Activated CD4-positive, alpha-beta memory T cell treated with anti-CD3 and anti-CD28 coated beads for 36 hours (primary cell): ENCODE measurements at places on chromosomes 12 and 14. TPM values are rescaled to one million over a fixed set of nuclear protein-coding genes. Genes with fewer than 3 reads are reported as not detected.
A peak's percentile ranks its signal among the peaks of the same experiment; 100 is the strongest.

DNA sequence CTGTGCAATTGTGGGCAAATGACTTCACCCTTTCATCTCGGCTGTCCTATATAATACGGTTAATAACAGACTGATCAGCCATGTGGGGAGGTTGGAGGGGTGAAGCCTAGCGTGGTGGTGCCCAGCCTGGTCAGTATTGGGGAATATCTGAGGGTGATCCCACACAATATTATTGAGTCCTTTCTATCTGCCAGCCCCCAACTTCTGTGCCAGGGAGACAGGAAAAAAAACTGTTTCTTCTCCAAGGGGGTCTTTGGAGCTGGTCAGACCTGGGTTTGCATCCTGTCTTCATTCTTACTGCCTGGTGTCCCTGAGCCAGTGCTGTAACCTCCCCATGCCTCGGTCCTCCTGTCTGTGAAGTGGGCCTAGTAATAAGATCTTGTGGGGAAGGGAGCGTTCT lies 6.5 kb downstream of the CYP46A1 start:
- no peaks in the 10 kb centered on the region for H3K36me3 ChIP-seq
- H3K27ac ChIP-seq = no peak overlapping the region
- peaks cover 5% of the 10 kb centered on the region for H3K4me1 ChIP-seq
- H3K4me3 ChIP-seq = no peak overlapping the region

DNA sequence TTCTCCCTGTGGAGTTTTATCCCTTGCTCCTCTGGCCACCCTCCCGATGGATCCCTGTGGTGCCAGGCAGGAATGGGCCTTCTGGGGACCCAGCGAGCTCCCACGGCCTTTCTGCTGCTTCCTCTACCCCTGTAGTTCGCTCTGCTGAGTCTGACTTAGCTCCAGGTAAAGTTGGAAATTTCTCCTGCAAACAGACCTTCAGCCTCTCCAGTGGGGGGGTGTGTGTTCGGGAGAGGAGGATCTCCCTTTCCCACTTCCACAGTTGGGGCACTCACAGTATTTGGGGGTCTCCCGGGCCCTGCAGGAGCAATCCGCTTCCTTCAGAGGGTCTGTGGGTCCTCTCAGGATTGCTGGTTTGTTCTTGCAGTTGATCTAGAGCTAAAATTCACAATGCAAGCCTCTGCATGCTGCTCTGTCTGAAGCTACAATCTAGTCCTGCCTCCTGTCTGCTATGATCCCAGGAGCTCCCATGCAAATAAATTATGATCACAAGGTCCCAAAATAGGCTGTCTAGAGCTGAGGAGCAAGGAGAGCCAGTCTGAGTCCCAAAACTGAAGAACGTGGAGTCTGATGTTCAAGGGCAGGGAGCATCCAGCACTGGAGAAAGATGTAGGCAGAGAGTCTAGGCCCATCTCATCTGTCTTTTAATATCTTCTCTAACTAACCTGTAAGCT lies 18.3 kb downstream of the MTRFR start:
- no peaks in the 10 kb centered on the region for H3K27me3 ChIP-seq
- H3K4me3 ChIP-seq = no peak overlapping the region
- DNase-seq = no peak
- peaks cover 45% of the 10 kb centered on the region for H3K36me3 ChIP-seq

GRCh38 chr14:33737446-33737845 lies 213.4 kb downstream of the EGLN3 start:
- no peaks in the 10 kb centered on the region for H3K27me3 ChIP-seq
- H3K4me1 ChIP-seq = peaks cover 5% of the 10 kb centered on the region

- peak; percentile 65 for DNase-seq
- H3K4me3 ChIP-seq = peak overlapping the region; percentile 18
- H3K36me3 ChIP-seq = peaks cover 25% of the 10 kb centered on the region
- H3K4me1 ChIP-seq = peaks cover 22% of the 10 kb centered on the region
- H3K27ac ChIP-seq = peak overlapping the region; percentile 95
These were observed 18.6 kb downstream of the PSMC1 start for GRCh38 chr14:90274808-90275457.

GRCh38 chr12:47033789-47034555 lies 45.4 kb upstream of the PCED1B start:
- H3K27ac ChIP-seq = no peak overlapping the region
- H3K4me3 ChIP-seq = no peak overlapping the region

GRCh38 chr12:113232840-113233585 lies 11.7 kb downstream of the TPCN1 start:
- H3K27me3 ChIP-seq = no peaks in the 10 kb centered on the region
- DNase-seq = peak; percentile 77
- peak overlapping the region; percentile 43 for H3K4me3 ChIP-seq
- peak overlapping the region; percentile 75 for H3K27ac ChIP-seq

DNA sequence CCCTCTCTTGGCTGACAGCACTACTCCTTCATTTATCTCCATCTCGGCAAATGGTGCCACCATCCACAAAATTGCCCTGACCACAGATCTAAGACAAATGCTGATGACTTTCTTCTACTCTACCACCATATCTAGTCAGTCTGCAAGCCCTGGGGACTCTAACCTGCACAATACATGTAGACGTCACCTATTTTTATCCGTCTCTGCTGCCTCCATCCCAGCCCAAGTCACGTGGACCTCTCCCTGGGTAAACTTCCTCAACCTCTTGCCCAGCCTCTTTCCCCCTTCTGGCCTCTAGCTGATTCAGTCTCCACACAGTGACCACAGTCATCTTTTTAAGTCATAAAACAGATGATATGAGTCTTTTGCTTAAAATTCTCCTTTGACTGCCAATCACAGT lies 1203.0 kb downstream of the AACS start:
- no peaks in the 10 kb centered on the region for H3K36me3 ChIP-seq
- no peak for DNase-seq
- no peak overlapping the region for H3K27ac ChIP-seq
- no peak overlapping the region for H3K4me3 ChIP-seq

DNA sequence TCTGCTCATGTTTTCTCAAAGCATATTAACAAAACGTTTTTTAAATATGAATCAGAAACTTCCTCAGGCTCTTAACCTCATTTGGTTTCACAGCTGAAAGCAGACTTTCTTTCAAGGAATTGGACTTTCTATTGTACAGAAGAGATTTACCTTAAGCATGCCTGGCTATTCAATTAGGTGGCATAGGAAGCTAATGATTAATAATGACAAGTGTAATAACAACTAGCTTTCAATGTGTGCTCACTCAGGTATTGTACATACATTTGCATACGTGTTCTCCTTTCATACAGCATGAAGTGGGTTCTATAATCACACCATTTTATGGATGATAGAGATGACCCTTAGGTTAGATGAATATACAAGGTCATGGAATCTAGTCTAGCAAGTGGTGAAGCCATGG lies 115.7 kb downstream of the ANO6 start:
- H3K36me3 ChIP-seq = peaks cover 13% of the 10 kb centered on the region
- H3K27me3 ChIP-seq = no peaks in the 10 kb centered on the region
- H3K27ac ChIP-seq = no peak overlapping the region
- H3K4me3 ChIP-seq = no peak overlapping the region
- no peak for DNase-seq

GRCh38 chr14:34348592-34348991 lies 113.4 kb downstream of the SPTSSA start:
- H3K4me1 ChIP-seq = no peaks in the 10 kb centered on the region
- no peak overlapping the region for H3K4me3 ChIP-seq
- H3K27me3 ChIP-seq = no peaks in the 10 kb centered on the region

DNA sequence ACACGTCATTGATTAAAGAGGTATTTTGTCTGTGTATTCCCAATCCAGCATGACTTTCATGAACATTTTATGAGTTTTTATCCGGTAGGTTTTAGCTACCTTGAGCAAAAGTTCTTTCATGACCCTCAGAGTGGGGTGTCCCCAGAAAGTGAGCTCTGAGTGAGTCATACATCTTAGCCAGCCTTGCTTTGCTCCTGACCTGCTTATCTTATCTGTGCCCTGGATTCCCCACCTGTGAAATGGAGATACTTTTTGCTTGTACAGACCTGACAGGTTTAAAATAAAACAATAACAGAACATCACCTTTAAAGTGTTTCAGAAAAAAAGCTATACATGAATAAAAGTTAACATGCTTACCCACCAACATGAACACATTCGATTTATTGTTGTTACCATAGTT lies 202.8 kb upstream of the SOX5 start:
- H3K27me3 ChIP-seq = peaks cover 2% of the 10 kb centered on the region
- DNase-seq = no peak
- H3K36me3 ChIP-seq = no peaks in the 10 kb centered on the region
- H3K27ac ChIP-seq = no peak overlapping the region

DNA sequence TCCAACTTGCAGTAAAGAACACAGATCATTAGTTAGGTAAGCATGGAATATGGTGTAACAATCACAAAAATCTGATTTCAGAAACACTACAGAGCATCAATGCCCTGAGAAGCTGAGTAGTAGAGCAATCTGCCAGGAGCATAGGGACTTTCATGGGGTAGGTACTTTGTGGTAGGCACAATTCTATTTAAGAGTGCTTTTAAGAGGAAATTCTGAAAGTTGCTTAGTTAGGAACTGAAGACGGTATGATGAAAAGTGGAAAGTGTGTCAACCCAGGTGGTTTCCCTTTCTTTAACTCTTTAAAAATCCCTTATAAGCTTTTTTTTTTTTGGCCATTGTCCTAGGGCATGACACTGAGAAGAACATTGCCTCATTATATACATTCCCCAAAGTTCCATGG lies 535.7 kb upstream of the FBXO33 start:
- H3K27ac ChIP-seq = no peak overlapping the region
- no peaks in the 10 kb centered on the region for H3K36me3 ChIP-seq
- no peak overlapping the region for H3K4me3 ChIP-seq
- H3K4me1 ChIP-seq = no peaks in the 10 kb centered on the region

- H3K36me3 ChIP-seq = no peaks in the 10 kb centered on the region
- H3K4me1 ChIP-seq = no peaks in the 10 kb centered on the region
- H3K27me3 ChIP-seq = peaks cover 11% of the 10 kb centered on the region
- H3K27ac ChIP-seq = no peak overlapping the region
These were observed 54.4 kb downstream of the GALNT16 start for GRCh38 chr14:69314327-69314726.

- H3K4me3 ChIP-seq = no peak overlapping the region
- H3K36me3 ChIP-seq = no peaks in the 10 kb centered on the region
- DNase-seq = no peak
- H3K4me1 ChIP-seq = no peaks in the 10 kb centered on the region
- H3K27ac ChIP-seq = no peak overlapping the region
These were observed 162.9 kb downstream of the KSR2 start for GRCh38 chr12:117805865-117806264.

DNA sequence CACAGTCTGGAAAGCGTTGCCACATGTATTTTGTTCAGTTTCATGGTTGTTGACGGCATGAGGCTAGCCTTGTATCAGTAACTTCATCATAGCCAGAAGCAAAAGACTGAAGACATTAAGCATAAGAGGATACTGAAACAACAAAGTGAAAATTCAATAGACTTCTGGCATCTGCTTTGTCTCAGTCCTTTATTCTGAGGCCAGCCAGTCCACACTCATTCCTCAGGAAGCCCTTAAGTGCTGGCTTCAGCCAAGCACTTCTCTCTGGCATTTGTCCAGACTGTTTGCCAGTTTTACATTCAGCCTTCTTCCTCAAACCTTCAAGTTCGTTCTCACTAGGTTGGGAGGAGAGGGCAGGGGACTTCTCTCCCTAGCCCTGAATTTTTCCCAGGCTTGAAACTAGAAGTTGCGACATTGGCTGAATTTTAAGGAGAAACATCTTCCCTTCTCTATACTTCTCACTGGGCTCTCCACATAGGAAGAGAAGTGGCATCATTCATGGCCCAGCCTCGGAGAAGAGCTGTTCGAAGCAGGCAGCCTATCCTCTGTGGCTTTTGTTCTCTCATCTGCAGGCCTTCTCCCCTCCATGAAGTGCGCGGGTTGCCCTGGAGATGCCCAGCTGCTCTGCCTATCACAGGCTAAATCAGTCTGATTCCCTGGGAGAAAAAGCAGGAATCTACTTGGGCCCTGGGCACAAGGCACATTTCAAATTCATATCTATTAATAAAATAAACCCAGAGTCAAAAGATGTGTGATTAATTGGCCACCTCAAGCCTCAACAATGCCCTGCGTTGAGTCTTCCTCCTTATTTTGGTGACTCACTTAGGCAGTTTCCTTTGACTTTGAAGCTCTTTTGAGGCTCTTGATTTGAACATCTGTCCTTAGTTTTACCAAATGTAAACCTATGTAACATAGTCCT lies 130.9 kb upstream of the PLEKHA5 start:
- H3K4me1 ChIP-seq = no peaks in the 10 kb centered on the region
- no peak overlapping the region for H3K4me3 ChIP-seq
- no peak overlapping the region for H3K27ac ChIP-seq
- no peaks in the 10 kb centered on the region for H3K27me3 ChIP-seq

- no peaks in the 10 kb centered on the region for H3K27me3 ChIP-seq
- no peak overlapping the region for H3K27ac ChIP-seq
- no peak overlapping the region for H3K4me3 ChIP-seq
- no peak for DNase-seq
- H3K4me1 ChIP-seq = no peaks in the 10 kb centered on the region
These were observed 70.8 kb downstream of the POLR3B start for GRCh38 chr12:106428384-106428783.

GRCh38 chr12:108193493-108193892 lies 64.4 kb downstream of the WSCD2 start:
- H3K36me3 ChIP-seq = no peaks in the 10 kb centered on the region
- peaks cover 4% of the 10 kb centered on the region for H3K27me3 ChIP-seq
- H3K4me3 ChIP-seq = no peak overlapping the region
- H3K4me1 ChIP-seq = no peaks in the 10 kb centered on the region
- DNase-seq = no peak

GRCh38 chr12:109625131-109625559 lies 51.6 kb downstream of the MVK start:
- no peaks in the 10 kb centered on the region for H3K36me3 ChIP-seq
- no peak overlapping the region for H3K4me3 ChIP-seq
- peaks cover 30% of the 10 kb centered on the region for H3K27me3 ChIP-seq

The CD69 gene
- 118 TPM for total RNA-seq

The TAS2R7 gene
- not detected for total RNA-seq

The PARPBP gene
- total RNA-seq = 24.0 TPM

The KRT81 gene
- not detected for total RNA-seq

The RNASE3 gene
- total RNA-seq = not detected

The SCNN1A gene
- 0.17 TPM for total RNA-seq

The PLCZ1 gene
- total RNA-seq = not detected

The OR4M1 gene
- not detected for total RNA-seq
